ENCODE measurements at places on chromosomes 7 and 10.

GRCh38 chr7:94015538-94015937 lies 11.4 kb upstream of the BET1 start:
- no peak for DNase-seq

DNA sequence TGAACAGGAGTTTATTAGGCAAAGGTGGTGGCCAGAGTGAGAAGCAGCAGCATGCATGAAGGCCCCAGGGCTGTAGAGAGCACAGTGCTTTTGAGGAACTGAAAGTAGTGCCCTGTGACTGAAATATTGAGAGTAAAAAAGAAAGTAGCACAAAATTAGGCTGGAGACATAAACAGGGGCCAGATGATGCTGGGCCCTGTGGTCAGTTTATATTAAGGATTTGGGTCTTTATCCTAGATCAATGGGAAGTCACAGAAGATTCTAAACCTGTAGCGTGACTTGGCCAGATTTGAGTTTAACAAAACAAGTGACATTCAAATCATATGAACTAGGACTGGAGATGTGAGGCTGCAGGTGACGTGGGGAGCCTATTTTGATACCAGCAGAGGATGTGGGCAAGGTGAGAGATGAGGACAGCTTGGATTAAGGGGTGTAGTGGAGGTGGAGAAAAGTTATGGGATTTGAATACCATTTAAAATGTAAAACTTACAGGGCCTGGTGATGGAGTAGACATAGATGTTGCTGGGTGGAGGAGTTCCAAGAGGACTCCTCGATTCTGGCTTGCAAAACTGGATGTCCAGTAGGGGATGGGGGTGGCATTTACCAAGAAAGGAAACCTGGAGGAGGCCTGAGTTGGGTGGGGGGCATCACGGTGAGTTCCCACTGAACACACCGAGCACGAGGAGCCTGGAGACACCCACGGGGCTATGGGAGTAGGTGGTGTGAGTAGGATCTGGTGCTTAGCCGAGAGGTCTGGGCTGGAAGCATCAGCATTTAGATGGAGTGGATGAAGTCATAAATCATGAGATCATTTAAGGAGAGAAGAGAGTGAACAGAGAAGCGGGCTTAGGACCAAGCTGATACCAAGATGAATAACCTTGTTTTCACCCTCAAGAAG lies 52.8 kb downstream of the HHEX start:
- no peak for DNase-seq

- no peak for DNase-seq
Observed at GRCh38 chr7:50656141-50656895, 91.1 kb upstream of the DDC start.

DNA sequence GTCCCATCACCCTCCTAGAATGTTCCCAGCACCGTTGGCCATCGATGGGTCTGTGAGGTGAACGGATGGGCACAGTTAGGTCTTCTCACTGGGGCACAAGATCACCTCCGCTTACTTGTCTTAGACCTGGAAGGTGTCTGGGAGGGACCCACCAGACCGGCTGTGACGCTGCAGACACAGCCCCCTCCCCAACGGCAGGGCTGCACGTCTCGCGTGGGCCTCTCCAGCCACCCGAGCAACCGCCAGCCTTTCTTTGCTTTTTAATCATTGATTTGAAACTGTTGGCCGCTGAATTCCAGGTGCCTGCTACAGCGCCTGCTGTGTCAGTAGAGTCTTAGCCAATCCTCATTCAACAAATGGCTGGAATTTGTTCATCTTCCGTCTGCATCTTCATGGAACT lies 90.4 kb downstream of the DYNC2I1 start:
- DNase-seq: peak; percentile 62

DNA sequence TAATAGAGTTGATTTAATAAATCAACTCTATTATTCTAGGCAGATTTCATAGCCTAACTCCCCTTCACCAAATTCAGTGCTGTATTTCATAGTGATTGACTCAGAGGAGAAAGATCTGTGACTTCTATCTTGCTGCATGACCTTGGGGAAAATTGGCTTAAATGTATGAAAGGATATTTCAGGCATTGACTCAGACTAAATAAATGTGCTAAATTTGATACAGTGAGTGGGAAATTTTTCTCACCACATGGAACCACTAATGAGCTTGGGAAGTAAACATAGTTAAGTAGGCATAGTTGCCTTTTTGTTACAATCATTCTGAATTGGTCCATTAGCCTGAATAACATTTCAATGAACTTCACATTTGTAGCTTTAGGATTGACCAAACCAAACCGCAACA lies 89.0 kb upstream of the PRPS1L1 start:
- DNase-seq: no peak

- DNase-seq: no peak
Observed at GRCh38 chr7:139341776-139342226, 664 bp downstream of the FMC1 start.
